ENCODE measurements at places on chromosomes 5 and 9.

GRCh38 chr5:119289438-119290044 is 66.3 kb upstream of the TNFAIP8 start:
- no peak for DNase-seq

- no peak for DNase-seq
Measured at GRCh38 chr5:141674747-141675146, 7.3 kb downstream of the ARAP3 start.

DNA sequence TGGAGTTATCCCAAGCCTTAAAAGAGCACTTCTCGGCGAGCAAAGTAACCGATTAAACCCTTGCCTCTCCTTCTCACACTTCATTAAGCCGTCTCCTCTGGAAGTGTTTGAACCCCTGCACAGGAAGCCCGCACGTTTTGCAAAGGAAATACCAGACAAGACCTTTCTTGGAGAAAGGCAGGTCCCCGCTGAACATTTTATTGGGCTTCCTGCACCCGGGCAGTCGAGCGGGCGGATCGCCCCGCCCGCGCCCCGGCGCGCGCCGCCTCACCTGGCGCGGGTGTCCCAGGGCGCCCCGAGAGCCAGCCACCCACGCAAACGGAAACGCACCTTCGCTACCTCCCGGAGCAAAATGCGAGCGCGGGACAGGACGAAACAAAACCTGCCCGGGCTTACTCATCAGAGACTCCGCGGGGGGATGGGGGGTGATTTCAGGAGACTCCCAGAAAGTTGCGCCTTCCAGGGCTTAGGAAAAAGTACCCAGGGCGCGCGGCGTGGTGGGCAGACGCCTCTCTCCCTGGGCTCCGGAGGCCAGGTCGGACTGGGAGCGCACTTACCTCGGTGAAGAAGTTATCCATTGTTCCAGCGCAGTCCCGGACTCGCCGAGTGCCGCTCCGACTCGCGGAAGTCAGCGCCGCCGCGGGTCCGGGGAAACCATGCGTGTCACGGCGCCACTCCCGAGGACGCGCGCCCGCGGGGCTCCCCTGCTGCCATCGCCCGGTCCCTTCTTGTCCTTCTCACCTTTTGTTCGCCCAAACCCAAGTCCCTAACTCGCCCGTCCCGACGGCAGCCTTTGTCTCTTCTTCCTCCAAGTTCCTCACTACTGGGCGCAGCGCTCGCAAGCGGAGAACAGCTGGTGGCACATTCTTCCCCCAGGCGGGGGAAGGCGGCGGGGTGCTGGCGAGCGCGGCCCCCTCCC is 598 bp downstream of the MYO10 start:
- no peak for DNase-seq

DNA sequence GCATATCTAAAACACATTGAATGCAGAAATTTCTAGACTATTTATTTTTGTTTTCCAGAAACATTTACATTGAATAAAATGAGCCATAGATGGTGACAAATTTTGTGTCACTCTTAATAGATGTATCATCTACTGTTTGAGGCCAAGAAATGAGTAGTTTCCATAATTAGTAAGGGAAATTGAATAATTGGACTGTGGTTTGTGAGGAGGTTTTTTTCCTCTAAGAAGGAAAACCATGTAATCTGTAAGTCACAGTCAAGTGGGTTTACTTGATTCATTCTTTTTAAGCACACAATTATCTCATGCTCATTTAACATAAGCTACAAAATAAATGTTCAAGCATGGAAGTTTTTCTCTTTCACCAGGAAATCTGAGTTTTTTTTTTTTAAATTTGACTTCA is 876.4 kb downstream of the NR2F1-AS1 start:
- DNase-seq, result no peak

All from CD8-positive, alpha-beta T cell (primary cell).